Cardiac atrium fibroblast (primary cell): ENCODE measurements at places on chromosomes 16 and 17. TPM values are rescaled to one million over a fixed set of nuclear protein-coding genes. Genes with fewer than 3 reads are reported as not detected.

Gene FAM20A
- total RNA-seq = 2.2 and 2.9 TPM in 2 replicates

Gene KRT40
- not detected in 2 replicates for total RNA-seq

Gene CCDC144A
- not detected in 2 replicates for total RNA-seq

Gene CCL8
- total RNA-seq = 0.16 TPM in 1 of 2 replicates, not detected in the other

Gene ABCA3
- 1.4 and 2.9 TPM in 2 replicates for total RNA-seq

Gene RPL26
- total RNA-seq = 3,787 and 4,331 TPM in 2 replicates

Gene KRT25
- total RNA-seq = not detected in 2 replicates

Gene SLFN12L
- total RNA-seq = not detected in 2 replicates

Gene TPPP3
- total RNA-seq = not detected in 2 replicates

Gene OR3A3
- not detected in 2 replicates for total RNA-seq

Gene KRTAP4-4
- not detected in 2 replicates for total RNA-seq
